ENCODE measurements at places on chromosomes 5 and 9.

DNA sequence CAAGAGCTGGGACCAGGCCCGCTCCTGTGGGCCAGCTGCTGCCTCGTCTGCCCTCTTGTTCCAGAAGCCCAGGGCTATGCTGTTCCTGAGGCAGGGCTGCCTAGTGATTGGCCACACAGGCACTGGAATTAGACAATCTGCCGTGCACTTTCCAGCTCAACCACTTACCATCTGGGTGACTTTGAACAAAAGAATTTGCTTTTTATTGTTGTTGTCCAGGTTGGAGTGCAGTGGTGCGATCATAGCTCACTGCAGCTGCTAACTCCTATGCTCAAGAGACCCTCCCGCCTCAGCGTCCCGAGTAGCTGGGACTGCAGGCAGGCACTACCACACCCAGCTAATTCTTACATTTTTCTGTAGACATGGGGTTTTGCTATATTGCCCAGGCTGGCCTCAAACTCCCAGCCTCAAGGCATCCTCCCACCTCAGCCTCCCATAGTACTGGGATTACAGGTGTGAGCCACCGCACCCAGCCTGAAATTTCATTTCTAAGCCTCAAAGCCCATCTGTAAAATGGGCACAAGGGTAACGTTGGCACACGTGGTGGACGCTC, 1.2 kb upstream of the NEK6 start:
- DNase-seq, result no peak

- no peak for DNase-seq
Measured at GRCh38 chr9:125763394-125763801, 16.2 kb downstream of the PBX3 start.

DNA sequence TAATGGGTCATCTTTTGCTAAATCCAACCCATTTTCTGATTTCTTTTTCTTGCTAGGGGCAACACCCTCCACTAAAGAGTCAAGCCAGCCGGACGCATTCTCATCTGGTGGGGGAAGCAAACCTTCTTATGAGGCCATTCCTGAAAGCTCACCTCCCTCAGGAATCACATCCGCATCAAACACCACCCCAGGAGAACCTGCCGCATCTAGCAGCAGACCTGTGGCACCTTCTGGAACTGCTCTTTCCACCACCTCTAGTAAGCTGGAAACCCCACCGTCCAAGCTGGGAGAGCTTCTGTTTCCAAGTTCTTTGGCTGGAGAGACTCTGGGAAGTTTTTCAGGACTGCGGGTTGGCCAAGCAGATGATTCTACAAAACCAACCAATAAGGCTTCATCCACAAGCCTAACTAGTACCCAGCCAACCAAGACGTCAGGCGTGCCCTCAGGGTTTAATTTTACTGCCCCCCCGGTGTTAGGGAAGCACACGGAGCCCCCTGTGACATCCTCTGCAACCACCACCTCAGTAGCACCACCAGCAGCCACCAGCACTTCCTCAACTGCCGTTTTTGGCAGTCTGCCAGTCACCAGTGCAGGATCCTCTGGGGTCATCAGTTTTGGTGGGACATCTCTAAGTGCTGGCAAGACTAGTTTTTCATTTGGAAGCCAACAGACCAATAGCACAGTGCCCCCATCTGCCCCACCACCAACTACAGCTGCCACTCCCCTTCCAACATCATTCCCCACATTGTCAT, 72.0 kb downstream of the NUP214 start:
- DNase-seq, result no peak

DNA sequence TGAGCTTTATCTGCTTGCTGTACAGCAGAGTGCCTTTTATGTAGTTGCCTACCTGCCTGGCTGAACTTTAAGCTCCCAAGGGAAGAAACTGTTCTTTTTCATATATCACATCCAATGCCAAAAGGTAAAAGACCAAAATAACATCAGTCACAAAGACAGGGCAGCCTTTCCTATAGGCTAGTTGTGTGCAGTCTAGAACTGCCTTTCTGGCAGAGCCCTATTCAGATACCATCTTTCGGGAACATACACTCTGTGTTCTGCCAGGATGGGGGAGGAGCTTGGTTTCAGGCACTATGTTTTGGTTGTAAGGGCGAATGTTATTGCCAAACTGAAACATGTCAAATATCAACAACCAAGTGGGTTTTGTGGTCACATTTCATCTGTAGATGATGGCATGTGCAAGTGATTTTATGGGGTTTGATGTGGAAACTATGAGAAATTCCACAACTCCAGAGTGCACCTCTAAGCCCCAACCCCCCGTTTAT, 314.5 kb downstream of the ADGRV1 start:
- no peak for DNase-seq

DNA sequence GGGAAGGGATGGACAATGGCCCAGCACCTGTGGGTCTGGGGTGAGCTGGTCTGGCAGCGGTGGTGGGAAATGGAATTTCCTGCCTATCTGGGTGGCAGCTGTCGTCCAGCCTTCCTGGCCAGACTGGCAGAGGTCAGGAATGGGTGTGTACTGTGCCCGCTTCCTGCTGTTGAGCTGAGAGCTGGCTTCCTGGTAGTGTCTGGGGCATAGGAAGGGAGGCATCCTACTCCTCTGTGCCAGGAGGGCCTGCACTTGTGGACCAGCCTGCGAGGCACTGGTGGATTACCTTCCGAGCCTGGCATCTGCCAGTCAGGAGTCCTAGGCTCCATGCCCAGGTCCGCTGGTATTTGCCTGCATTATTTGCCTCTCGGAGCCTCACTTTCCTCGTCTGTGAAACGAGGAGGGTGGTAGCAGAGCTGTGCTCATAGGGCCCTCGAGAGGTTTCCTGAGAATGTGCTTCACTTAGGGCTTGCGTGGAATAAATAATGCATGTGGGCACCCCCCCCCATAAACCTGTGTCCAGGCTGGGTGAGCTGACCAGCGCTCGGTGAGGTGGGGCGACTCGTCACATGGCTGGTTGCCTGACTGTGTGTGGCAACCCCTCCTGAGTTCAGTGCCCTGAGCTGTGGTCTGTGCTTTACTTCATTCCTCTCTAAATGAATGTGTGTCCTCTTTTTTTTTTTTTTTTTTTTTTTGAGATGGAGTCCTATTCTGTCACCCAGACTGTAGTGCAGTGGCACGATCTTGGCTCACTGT, 47.7 kb downstream of the HMCN2 start:
- DNase-seq, result no peak

- DNase-seq, result no peak
Measured at GRCh38 chr5:1913578-1913977, 30.9 kb upstream of the IRX4 start.

- DNase-seq, result no peak
Measured at GRCh38 chr5:152118676-152119470, 194.2 kb upstream of the GLRA1 start.

GRCh38 chr5:65803699-65804391, 81.8 kb downstream of the NLN start:
- DNase-seq, result no peak

GRCh38 chr5:7565559-7565958, 169.6 kb downstream of the ADCY2 start:
- no peak for DNase-seq

DNA sequence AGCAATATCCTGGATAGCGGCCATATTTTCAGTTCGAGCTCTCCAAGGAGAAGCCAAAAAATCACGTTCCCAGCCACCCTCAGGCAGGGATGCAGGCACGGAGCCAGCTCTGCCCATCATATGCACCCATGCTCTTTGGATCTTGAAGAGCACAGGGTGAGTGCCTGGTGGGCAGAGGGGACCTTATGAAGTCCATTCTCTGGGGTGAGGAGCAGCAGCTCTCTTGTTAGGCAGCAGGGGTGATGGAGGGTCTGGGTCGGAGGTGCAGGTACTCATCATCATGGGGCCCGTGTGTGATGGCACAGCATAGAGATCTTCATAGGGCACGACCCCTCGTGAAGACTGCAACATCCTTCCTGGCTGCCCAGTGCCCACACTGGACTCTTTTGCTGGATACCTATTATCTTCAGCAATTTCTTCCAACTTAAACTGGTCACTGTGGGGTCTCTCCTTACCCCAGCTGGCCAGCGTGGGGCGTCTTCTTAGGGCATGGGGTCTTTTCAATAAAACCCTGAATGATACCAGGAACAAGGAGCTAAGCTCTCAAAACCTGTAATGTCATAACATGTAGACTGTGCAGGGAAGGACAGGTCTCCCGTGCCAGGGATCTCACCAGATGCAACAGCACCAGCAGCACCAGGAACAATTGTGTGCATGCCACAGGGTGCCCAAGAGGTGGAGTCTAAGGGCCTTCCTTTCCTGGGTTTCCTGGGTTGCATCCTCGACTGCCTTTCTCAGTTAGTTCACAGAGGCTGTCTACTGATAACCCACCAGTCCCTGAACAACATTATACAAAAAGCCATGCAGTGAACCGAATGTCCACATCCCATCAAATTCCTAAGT, 165.0 kb downstream of the TENT4A start:
- DNase-seq, result no peak

- DNase-seq, result no peak
Measured at GRCh38 chr5:6710070-6710469, 3.2 kb upstream of the TENT4A start.
